Activated CD4-positive, alpha-beta T cell treated with anti-CD3 and anti-CD28 coated beads for 36 hours (primary cell): ENCODE measurements at places on chromosomes 1 and 21. TPM values are rescaled to one million over a fixed set of nuclear protein-coding genes. Genes with fewer than 3 reads are reported as not detected.

- no peak overlapping the region for H3K4me3 ChIP-seq
- no peaks in the 10 kb centered on the region for H3K36me3 ChIP-seq
- H3K27me3 ChIP-seq = no peaks in the 10 kb centered on the region
- no peak for DNase-seq
- peaks cover 4% of the 10 kb centered on the region for H3K4me1 ChIP-seq
- H3K27ac ChIP-seq = no peak overlapping the region
Observed at GRCh38 chr21:29647353-29647781, 292.4 kb downstream of the GRIK1 start.

GRCh38 chr1:61618755-61619154, 106.2 kb downstream of the TM2D1 start:
- H3K36me3 ChIP-seq = no peaks in the 10 kb centered on the region
- no peak for DNase-seq
- H3K4me1 ChIP-seq = no peaks in the 10 kb centered on the region
- no peak overlapping the region for H3K27ac ChIP-seq
- H3K4me3 ChIP-seq = no peak overlapping the region

- DNase-seq = no peak
- no peak overlapping the region for H3K27ac ChIP-seq
- H3K4me3 ChIP-seq = no peak overlapping the region
- peaks cover 3% of the 10 kb centered on the region for H3K27me3 ChIP-seq
- no peaks in the 10 kb centered on the region for H3K4me1 ChIP-seq
- H3K36me3 ChIP-seq = no peaks in the 10 kb centered on the region
Observed at GRCh38 chr1:6724517-6725141, 23.0 kb upstream of the DNAJC11 start.

- no peaks in the 10 kb centered on the region for H3K36me3 ChIP-seq
- H3K27ac ChIP-seq = no peak overlapping the region
- no peak for DNase-seq
- peaks cover 10% of the 10 kb centered on the region for H3K4me1 ChIP-seq
- H3K4me3 ChIP-seq = no peak overlapping the region
- no peaks in the 10 kb centered on the region for H3K27me3 ChIP-seq
Observed at GRCh38 chr1:150780510-150780909, 14.9 kb upstream of the CTSS start.

- H3K27ac ChIP-seq = no peak overlapping the region
- no peaks in the 10 kb centered on the region for H3K36me3 ChIP-seq
- no peaks in the 10 kb centered on the region for H3K4me1 ChIP-seq
- no peaks in the 10 kb centered on the region for H3K27me3 ChIP-seq
Observed at GRCh38 chr21:42964546-42965210, 9.7 kb upstream of the PKNOX1 start.

DNA sequence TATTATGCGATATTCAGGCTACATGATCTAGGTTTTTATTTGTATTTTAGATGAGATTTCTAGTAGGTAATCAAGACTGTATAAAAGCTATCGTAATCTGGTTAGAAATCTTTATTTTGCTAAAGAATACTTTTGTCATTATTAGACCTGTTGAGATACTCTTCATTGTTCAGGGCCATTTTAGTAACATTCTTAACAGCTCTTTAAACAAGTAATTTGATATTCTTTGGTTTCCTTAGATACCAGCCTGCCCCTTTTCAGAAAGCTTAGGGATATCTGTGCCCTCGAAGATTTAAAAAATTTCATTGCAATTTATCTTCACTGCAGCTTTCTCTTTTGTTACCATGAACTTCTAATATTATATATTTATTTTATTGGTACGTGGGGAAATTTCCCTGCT, 18.9 kb downstream of the ADGRL2 start:
- no peak overlapping the region for H3K27ac ChIP-seq
- no peak overlapping the region for H3K4me3 ChIP-seq

- no peaks in the 10 kb centered on the region for H3K4me1 ChIP-seq
- no peak overlapping the region for H3K4me3 ChIP-seq
- no peak for DNase-seq
- no peaks in the 10 kb centered on the region for H3K27me3 ChIP-seq
Observed at GRCh38 chr1:60657926-60658325, 424.4 kb upstream of the NFIA start.

- H3K4me1 ChIP-seq = no peaks in the 10 kb centered on the region
- no peak overlapping the region for H3K27ac ChIP-seq
- no peak for DNase-seq
- H3K4me3 ChIP-seq = no peak overlapping the region
- H3K27me3 ChIP-seq = no peaks in the 10 kb centered on the region
Observed at GRCh38 chr1:53284224-53285020, 43.4 kb downstream of the LRP8 start.

- no peak for DNase-seq
- no peak overlapping the region for H3K4me3 ChIP-seq
- no peak overlapping the region for H3K27ac ChIP-seq
- peaks cover 65% of the 10 kb centered on the region for H3K36me3 ChIP-seq
Observed at GRCh38 chr1:212104586-212105325, 69.2 kb downstream of the DTL start.

DNA sequence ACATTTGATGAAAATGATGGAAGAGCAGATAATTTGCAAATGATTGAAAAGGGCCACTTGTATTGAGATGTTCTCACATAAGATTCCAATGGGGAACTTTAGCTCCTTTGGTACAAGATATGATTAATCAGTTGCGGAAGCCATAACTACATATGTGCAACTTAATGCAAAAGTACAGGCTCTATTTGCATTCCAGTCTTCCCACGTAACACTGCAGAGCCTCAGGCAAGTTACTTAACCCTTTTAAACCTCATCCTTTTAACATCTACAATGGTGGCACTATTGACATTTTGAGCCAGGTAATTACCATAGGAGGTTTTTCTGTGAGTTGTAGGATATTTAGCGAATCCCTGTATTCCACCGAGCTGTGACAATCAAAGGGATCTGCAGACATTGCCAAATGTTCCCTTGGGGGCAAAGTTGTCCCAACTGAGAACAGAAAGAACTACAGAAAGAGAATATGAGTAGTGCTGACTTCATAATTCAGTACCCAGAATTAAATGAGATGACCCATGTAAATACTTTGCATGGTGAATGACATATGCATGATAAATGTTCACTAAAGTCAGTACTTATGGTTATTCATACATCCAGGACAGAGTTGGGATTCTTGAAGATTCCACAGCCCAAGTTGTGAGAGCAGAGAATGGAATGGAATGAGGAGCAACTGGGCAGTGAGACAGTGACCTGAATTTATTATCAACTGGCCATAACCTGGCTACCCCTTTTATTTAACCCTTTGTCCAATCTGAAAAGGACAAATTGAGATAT, 62.6 kb downstream of the SPAG17 start:
- DNase-seq = no peak
- H3K4me3 ChIP-seq = no peak overlapping the region
- H3K4me1 ChIP-seq = no peaks in the 10 kb centered on the region
- H3K36me3 ChIP-seq = no peaks in the 10 kb centered on the region
- H3K27me3 ChIP-seq = peaks cover 2% of the 10 kb centered on the region

DNA sequence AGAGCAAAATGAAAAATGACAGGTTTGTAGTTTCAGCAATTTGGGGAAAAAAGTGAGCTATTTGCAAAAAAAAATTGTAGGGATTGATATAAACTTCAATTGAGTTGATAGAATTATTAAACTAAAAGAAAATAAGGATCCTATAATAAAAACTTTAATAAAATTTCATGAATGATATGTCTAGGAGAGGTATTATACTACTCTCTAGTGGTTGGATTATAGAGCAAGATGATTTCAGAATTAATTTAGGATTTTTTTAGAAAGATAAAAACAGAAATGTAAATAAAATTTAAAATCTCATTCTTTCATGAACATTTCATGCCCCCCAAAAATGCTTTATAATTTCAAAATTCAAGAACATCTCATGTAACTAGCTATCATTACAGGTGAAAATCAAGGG, 430.4 kb downstream of the DSCAM start:
- H3K27me3 ChIP-seq = peaks cover 2% of the 10 kb centered on the region
- no peaks in the 10 kb centered on the region for H3K4me1 ChIP-seq
- DNase-seq = no peak
- no peak overlapping the region for H3K4me3 ChIP-seq

DNA sequence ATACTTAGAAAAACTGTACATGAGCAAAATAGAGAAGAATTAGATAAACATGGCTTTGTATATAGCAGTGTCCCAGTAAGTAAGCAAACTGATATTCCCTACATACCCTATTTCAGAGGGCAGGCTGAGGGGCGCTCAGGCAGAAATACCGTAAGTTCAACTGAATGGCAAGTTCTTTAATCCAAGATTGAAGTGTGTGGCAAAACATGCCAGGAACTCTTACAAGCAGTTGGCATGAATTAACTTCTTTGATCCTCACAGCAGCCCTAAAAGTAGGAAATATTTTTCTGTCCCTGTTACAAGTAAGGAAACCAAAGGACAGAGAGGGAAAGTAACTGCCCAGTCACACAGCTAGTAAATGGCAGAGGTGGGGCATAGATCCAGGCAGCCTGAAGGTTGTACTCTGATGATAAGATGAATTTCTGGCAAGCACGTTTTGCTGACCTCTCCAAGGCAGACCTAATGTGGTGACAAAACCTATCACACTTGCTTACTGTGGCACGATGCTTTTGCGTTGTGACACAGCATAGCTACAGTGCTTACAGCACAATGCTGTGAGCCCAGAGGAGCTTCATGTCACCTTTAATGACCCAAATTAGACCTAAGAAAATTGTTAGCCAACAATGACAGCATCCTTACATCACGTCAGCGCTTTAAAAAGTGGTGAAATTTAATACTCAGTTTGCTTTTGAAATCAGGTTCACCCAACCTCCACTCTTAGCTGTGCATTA, 35.0 kb upstream of the THEM4 start:
- H3K27me3 ChIP-seq = no peaks in the 10 kb centered on the region
- no peak overlapping the region for H3K4me3 ChIP-seq
- peak overlapping the region; percentile 88 for H3K27ac ChIP-seq
- no peak for DNase-seq
- peaks cover 50% of the 10 kb centered on the region for H3K4me1 ChIP-seq
- H3K36me3 ChIP-seq = no peaks in the 10 kb centered on the region

GRCh38 chr1:156146020-156146768, 7.2 kb upstream of the SEMA4A start:
- no peaks in the 10 kb centered on the region for H3K27me3 ChIP-seq
- H3K4me3 ChIP-seq = peak overlapping the region; percentile 37
- no peaks in the 10 kb centered on the region for H3K36me3 ChIP-seq
- H3K4me1 ChIP-seq = peaks cover 46% of the 10 kb centered on the region
- H3K27ac ChIP-seq = peak overlapping the region; percentile 85

DNA sequence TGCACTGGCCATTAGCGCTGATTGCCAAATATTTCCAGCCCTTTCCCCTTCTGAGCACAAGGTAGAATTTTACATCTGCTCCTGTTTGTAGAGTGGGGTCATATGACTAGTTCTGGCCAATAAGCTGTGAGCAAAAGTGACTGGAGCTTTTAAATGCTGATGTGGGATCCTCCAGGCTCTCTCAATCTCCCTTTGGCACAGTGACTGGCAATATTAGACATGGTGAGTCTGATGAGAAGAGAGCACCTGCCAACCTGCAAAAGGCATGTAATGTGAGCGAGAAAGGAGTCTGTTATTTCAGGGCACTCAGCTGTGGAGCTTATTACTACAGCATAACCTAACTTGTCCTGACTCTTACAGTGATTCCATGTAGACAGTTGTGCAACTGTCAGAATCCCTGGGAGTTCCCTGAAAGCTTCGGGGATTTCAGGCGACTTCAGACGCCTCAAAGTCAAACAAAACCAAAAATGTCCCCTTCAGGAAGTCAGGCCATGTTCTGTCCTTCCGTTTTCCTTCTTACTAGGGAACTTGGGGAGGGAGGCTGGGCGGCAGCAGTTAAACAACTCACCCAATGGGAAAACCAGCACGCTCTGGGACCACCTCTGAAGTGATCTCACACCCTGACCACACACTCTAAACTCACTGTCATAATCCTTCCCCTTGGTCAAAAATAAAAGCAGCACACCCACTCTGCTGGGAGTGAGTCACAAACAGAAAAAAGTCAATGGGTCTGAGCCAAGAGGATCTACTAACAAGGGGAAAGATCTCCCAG, 3.6 kb upstream of the RASSF5 start:
- H3K27me3 ChIP-seq = peaks cover 13% of the 10 kb centered on the region
- H3K27ac ChIP-seq = peak overlapping the region; percentile 1
- DNase-seq = peak; percentile 75
- H3K4me1 ChIP-seq = peaks cover 47% of the 10 kb centered on the region
- H3K4me3 ChIP-seq = no peak overlapping the region

DNA sequence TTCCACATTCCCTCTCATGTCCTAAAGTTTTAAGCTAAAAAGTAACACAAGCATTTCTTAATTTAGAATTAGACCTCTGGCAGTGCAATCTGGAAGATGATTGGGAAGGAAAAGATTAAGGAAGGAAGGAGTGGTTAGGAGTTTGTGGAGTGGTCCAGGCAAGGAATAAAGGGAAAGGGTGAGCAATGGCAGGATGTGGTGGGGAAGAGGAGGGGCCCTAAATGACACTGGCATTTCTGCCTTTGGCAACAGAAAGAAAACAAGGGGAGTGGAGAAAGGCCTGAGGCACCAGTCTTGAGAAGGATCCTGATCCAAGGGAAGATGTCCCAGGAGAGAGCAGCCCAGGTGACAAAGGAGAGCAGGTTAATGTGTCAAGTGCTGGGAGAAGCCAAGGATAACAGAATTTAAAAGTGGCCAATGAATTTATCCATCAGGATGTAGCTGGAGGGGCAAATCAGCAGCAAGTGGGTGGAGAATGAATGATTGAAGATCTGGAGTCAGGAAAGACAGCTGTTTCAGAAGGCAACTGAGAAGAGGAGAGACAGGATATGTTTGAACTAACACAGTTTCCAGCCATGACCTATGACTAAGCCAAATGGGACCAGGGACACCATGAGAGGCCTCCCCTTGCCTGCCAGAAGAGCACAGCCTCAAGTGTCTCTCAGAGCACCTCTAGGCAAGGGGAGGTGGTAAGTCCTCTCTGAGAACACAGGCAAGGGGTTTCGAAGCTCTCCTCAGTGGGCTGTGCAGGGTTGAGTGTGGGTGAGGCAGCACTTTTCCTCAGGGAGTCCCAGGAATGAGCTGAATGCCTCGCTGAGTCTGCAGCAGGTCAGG, 20.9 kb upstream of the LY9 start:
- peak; percentile 48 for DNase-seq
- peak overlapping the region; percentile 81 for H3K27ac ChIP-seq
- peaks cover 51% of the 10 kb centered on the region for H3K4me1 ChIP-seq
- no peaks in the 10 kb centered on the region for H3K36me3 ChIP-seq
- H3K27me3 ChIP-seq = no peaks in the 10 kb centered on the region

The CA14 gene
- total RNA-seq = not detected

The IL12RB2 gene
- 77.9 TPM for total RNA-seq

The RPS6KA1 gene
- total RNA-seq = 160 TPM

The RORC gene
- 3.8 TPM for total RNA-seq

The SDC3 gene
- total RNA-seq = 0.37 TPM

The LCE1E gene
- total RNA-seq = not detected

The PPIAL4G gene
- 0.07 TPM for total RNA-seq

The AQP10 gene
- not detected for total RNA-seq

The HSD11B1 gene
- 5.7 TPM for total RNA-seq

The WNT3A gene
- not detected for total RNA-seq
